ENCODE measurements at places on chromosomes 11 and 22.
A peak's percentile ranks its signal among the peaks of the same experiment; 100 is the strongest.

DNA sequence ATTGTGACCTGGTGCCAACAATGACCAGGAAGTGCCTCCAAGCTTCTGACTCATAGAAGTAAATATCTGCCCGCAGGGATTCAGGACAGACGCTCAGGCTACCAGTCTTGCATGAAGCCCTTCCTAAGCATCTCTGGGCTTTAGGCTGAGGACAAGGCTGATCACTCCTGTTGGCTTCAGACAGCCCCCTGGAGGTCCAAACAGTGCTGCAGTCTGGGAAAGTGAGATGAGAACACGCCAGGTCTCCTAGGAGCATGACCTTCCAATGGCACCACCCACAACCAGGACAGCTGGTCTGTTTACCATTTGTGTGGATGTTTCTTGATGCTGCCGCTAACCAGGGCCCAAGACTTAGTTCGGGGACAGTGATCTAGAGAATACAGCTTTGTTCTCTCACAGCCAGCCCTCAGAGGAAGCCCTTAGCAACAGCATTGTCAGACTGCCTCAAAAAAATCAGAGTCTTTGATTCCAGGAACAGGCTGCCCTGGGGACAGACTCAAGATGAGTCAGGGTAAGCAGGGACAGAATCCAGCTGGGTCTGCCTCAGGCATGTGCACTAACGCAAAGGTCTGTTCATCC, 111.2 kb downstream of the ZNF280B start:
- no peak for DNase-seq

DNA sequence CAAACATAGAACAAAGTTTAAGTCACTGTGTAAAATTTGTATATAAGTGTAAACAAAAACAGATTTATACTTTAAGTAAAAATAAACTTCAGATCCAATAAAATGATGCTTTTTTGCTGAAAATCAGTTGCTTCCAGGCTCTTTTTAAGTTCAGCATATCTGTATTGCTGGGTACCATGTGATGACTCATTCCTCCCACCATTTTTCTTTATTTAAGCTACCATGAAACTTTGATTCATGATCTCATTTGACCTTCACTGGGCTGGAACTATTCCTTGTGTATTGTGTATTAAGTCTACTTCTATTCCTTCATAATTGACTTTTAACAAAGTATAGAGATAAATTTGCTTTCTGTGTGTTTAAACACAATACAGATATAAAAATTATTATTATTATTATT, 46.3 kb upstream of the RRM1 start:
- DNase-seq = no peak

GRCh38 chr11:19018901-19019300, 41.6 kb downstream of the MRGPRX2 start:
- DNase-seq = no peak

GRCh38 chr11:19864141-19865140, 151.8 kb downstream of the NAV2 start:
- DNase-seq = no peak

DNA sequence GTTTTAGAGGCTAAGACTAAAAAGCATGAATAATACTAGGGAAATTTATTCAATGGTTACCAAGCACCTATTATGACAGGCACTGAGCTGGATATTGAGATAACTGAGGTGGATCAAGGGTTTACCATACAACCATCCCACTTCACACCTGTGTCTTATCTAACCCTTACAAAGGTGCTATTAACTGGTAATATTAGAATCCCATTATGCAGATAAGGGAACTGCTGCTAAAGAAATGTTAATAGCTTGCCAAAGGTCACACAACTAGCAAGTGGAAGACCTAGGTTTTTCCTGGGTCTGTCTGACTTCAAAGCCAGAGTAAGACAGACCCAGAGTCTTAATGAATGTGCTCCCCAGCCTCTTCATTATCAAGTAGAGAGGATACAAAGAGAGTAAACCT, 21.1 kb upstream of the VSTM5 start:
- DNase-seq = no peak

GRCh38 chr11:130514851-130515250, 66.4 kb downstream of the ADAMTS15 start:
- no peak for DNase-seq

- DNase-seq = peak; percentile 91
Observed at GRCh38 chr11:62671608-62672389, at the start of the genes LBHD1 and UQCC3. Gene LBHD1 (minus strand): TSS chr11:62672267. CDS start chr11:62670031, 2,236 bp downstream. Gene UQCC3 (plus strand): TSS chr11:62671673. CDS start chr11:62671746, 73 bp downstream.

GRCh38 chr11:3014057-3014938, 22.2 kb upstream of the NAP1L4 start:
- no peak for DNase-seq

- no peak for DNase-seq
Observed at GRCh38 chr11:6782720-6783119, at the start of gene OR2AG1. Gene OR2AG1 (plus strand): TSS chr11:6783020. CDS start chr11:6785038, 2,018 bp downstream.

- no peak for DNase-seq
Observed at GRCh38 chr11:48122656-48123055, 94.0 kb upstream of the OR4B1 start.

- DNase-seq = no peak
Observed at GRCh38 chr11:106989078-106989455, 29.2 kb downstream of the GUCY1A2 start.

Data from suppressor macrophage (primary cell).